ENCODE measurements at places on chromosomes 11 and 22. TPM values are rescaled to one million over a fixed set of nuclear protein-coding genes. Genes with fewer than 3 reads are reported as not detected.

The IGF2 gene
- total RNA-seq: 12.0 TPM

The LARGE1 gene
- total RNA-seq: 28.9 TPM

The HOATZ gene
- not detected for total RNA-seq

The ADM gene
- total RNA-seq: 51.4 TPM

The TNNI2 gene
- 3.4 TPM for total RNA-seq

The OR52N2 gene
- not detected for total RNA-seq

DNA sequence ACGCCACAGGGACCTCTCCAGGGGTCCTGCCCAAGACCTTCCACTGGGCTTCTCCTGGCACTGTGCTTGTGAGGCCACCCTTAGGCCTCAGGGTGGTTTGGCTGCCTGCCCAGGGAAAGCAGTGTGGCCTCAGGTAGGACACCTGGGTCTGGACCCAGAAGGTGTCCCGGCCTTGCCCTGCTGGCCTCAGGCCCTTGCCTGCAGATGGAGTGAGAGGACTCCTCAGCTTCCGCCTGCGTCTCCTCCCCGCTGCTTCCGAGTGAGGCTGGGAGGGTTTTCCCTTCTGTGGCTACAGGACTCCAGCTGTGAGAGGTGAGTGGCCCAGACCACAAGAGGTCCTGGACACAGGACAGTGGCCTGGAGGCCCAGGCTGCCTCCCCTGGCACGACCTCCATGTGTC is 60.4 kb downstream of the WNT7B start:
- H3K27me3 ChIP-seq: peaks cover 18% of the 10 kb centered on the region
- no peak overlapping the region for H3K4me3 ChIP-seq
- DNase-seq: no peak
- H3K36me3 ChIP-seq: no peaks in the 10 kb centered on the region
- peaks cover 11% of the 10 kb centered on the region for H3K4me1 ChIP-seq

DNA sequence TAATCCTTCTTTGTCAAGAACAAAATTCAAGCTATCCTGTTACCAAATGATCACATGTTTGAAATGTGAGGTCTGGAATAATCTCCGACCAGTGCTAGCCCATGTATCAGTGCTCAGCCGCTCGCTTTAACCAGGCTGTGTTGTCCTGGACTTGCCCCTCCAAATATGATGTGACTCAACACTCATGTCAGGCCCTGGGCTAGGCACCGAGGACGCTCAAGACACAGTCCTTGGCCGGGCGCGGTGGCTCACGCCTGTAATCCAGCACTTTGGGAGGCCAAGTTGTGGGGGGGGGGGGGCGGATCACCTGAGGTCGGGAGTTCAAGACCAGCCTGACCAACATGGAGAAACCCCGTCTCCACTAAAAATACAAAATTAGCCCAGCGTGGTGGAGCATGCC is 54.1 kb upstream of the WNT7B start:
- no peaks in the 10 kb centered on the region for H3K4me1 ChIP-seq
- H3K27ac ChIP-seq: no peak overlapping the region
- no peaks in the 10 kb centered on the region for H3K36me3 ChIP-seq
- DNase-seq: peak; percentile 20
- no peak overlapping the region for H3K4me3 ChIP-seq
- H3K27me3 ChIP-seq: peaks cover 19% of the 10 kb centered on the region

All from left lung (tissue), 14 donors.